ENCODE measurements at places on chromosomes 7 and 10. TPM values are rescaled to one million over a fixed set of nuclear protein-coding genes. Genes with fewer than 3 reads are reported as not detected.

The PODXL gene
- total RNA-seq: 34.8 TPM

The PKD2L1 gene
- 6.6 TPM for total RNA-seq

The VKORC1L1 gene
- 24.7 TPM for total RNA-seq

The TMEM225B gene
- 2.8 TPM for total RNA-seq

The RADIL gene
- total RNA-seq: 16.2 TPM

The HOXA10 gene
- total RNA-seq: not detected

The EBLN1 gene
- not detected for total RNA-seq

The LIPN gene
- not detected for total RNA-seq

The NUTM2A gene
- 1.1 TPM for total RNA-seq

The TMEM178B gene
- total RNA-seq: 74.7 TPM

The AEBP1 gene
- total RNA-seq: 34.2 TPM

The TRPV5 gene
- 2.0 TPM for total RNA-seq

The HSPA14 gene
- 13.2 TPM for total RNA-seq

The TMEM229A gene
- total RNA-seq: 7.5 TPM

The PNLIPRP1 gene
- total RNA-seq: not detected

The SPDYE16 gene
- total RNA-seq: 0.49 TPM

The C10orf90 gene
- 19.1 TPM for total RNA-seq

The ACHE gene
- total RNA-seq: 32.5 TPM

The LIPF gene
- total RNA-seq: not detected

The SYT15B gene
- 0.71 TPM for total RNA-seq

The SPDYE2 gene
- not detected for total RNA-seq

The RTKN2 gene
- 2.5 TPM for total RNA-seq

The UNC5B gene
- total RNA-seq: 12.6 TPM
